ENCODE measurements at places on chromosomes 2 and 18.

DNA sequence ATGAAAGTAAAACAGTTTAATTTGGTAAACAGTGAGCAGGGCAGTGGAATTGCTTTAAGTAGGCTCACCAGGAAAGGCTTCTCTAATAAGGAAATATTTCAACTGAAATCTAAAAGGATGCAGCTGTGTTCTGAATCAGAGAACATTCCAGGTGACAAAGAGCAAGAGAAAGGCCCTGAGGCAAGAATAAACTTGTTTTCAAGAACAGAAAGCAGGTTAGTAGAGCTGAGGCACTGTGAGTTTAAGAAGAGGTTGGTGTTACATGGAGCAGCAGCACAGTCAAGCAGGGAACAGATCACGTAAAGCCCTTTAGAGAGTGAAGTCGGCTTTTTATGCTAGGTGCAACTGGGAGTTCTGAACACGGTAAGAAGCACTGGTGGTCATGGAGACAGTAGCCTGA is 57.0 kb upstream of the SCN1A start:
- DNase-seq, result no peak

GRCh38 chr2:48768669-48769068 is 13.1 kb upstream of the LHCGR start:
- no peak for DNase-seq

GRCh38 chr18:58733866-58734265 is 62.6 kb downstream of the MALT1 start:
- DNase-seq, result no peak

DNA sequence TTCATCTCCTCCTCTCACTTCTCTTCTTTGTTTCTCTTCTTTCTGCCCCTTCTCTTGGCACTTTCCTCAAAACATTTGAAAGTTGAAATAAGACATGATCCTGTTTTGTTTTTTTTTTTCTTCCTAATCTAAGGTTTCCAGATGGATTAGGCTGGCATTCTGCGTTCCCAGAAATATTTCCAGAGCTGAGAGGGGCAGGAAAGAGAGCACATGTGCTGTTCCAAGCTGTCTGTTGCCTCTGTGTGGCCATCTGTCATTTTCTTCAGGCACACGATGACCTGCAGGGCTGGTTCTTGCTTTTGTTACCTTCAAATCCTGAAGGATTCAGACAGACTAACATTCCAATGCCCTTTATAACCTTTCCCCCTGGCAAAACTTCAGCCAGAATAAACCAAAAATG is 142.9 kb downstream of the RNF144A start:
- DNase-seq, result no peak

- no peak for DNase-seq
These were observed 62.7 kb downstream of the EPB41L5 start for GRCh38 chr2:120075545-120075944.

DNA sequence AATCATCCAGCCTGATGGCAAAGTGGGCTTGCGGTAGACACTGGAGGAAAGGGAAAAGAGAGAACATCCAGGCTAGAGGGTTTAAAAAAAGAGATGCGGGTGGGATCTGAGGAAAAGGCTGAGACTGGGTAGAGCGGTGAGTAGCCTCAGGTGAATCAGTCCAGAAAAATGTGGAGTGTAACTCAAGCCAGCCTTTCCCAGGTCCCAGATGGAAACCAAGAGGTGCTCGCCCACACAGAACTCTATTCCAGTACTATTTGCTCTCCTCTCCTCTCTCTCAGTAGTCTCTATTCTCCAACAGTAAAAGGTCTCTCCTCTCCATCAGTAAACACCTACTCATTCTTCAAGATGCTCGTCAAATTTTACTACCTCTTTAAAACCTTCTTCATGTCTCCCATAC is 38.3 kb upstream of the NRP2 start:
- no peak for DNase-seq

GRCh38 chr2:66301022-66301766 is 133.7 kb upstream of the MEIS1 start:
- no peak for DNase-seq

- DNase-seq, result no peak
These were observed 103.5 kb upstream of the PPP1CB start for GRCh38 chr2:28648147-28648546.

DNA sequence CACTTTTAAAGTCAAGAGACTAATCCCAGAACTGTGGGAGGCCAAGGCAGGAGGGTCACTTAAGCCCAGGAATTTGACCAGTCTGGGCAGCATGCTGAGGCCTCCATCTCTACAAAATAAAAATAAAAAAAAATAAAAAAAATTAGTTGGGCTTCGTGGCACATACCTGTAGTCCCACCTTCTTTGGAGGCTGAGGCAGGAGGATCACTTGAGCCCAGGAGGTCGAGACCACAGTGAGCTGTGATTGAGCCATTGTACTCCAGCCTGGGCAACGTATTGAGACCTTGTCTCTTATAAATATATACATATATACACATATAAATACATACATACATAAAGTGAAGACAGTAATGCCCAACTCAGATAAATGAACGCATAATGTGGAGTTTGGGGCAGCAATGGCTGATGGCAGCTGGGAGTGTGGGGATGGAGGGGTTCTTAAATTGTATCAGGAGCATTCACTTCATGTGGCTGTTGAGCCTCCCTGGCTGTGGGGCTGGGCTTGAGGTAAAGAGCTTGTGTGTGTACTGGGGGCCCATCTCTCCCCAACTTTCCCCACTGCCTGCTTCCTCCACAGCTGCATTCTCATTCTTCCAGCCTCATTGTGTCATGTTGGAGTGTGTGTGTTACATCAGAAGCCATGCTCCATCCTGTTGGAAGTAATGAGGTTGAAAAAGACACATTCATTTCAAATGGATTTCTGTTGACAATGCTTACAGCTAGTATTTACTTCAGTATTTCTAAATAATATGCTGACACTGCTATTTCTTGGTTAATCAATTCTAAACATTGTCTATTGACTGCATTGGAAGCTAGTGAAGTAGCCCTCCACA is 96.5 kb upstream of the HS6ST1 start:
- no peak for DNase-seq

DNA sequence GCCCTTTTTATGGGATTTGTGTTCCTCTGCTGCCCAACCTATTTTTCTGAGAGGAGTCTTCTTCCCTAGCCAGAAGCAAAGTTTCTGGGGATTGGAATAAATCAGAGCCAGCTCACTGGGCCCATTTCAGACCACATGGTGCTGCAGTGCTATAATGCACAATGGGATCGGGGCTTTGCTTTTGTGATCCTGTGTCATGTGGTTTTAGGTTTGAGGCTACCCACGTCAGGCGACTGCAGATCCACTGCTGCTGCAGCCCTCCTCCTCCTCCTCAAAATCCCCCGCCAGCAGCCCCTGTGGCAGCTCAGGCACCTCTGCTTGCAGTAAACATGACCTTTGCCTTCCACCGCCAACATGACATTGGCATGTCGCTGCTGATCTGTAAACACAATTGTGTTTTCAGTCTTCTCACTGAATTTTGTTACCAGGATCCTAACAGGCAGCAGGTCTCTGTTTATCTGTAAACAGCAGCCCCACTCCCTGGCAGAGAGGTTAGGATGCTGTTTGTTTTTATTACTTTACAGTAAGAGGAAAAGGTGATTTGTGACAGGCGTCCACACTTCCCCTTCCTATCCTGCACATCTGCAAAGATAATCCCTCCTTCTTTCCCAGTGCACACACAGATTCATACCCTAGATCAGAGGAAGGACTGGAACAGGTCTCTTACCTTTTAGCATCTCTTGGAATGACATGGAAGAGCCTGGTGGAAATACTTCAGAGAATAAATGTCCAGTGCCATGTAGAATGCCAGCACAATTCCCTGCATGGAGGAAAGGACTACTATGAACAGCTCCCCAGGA is 130.8 kb downstream of the FOXI3 start:
- DNase-seq, result no peak

DNA sequence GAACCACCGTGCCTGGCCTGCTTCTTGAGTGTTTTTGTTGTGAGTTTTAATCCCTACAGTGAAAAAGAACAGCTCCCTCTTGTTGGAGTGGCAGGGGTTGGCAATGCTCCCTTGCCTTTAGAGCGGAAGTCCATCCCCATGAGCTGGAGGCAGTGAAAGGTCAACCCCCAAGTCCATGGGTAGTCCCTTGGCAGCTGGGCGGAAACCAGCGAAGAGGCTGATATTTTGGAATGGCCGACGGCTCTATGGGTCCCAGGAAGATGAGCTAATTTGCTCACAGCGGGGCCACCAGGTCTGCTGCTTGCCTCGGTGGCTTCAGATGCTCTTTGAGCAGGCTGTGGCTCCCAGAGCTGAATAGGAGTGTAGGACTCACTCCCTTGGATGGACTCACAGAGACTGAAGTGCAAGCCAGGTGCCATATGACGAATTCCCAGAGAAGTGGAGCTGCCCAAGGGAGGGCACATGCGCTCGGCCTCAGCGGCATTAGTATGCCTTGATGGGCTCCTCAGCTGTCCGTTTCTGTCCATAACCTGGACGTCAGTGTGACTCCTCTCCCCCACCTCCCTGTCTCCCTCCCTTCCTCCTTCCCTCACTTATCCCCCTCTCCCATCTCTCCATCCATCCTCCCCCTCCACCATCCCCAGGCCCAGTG is 25.4 kb upstream of the RHOB start:
- no peak for DNase-seq

GRCh38 chr2:131103165-131103564 is 2.0 kb upstream of the PLEKHB2 start:
- no peak for DNase-seq

DNA sequence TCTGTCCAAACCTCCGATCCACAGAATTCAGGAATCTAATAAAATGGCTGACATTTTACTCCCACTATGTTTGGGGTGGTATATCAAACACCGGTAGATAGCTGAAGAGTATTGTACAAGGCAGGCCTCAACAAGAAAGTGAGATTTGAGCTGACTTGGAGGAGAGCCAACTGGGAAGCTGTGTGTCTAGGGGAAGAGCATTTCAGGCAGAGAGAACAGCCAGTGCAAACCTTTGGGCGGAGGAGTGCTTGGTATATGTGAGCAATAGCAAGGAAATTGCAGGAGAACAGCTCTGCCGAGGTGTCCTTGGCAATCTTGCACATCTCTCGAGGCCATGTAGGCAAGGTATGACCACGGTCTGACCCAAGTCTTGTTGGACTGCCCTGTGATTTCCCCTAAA is 1.8 kb upstream of the MERTK start:
- DNase-seq, result no peak

Measured in stimulated activated CD4-positive, alpha-beta T cell treated with anti-CD3 and anti-CD28 coated beads, Interleukin-4, amount 100 ng/mL, for 1 hour (primary cell).